Right lobe of liver (tissue), 6 donors: ENCODE measurements at places on chromosomes 5 and 9.
A peak's percentile ranks its signal among the peaks of the same experiment; 100 is the strongest.

GRCh38 chr5:55821731-55822512 lies 29.2 kb upstream of the IL31RA start:
- peak; percentile 21 for DNase-seq

DNA sequence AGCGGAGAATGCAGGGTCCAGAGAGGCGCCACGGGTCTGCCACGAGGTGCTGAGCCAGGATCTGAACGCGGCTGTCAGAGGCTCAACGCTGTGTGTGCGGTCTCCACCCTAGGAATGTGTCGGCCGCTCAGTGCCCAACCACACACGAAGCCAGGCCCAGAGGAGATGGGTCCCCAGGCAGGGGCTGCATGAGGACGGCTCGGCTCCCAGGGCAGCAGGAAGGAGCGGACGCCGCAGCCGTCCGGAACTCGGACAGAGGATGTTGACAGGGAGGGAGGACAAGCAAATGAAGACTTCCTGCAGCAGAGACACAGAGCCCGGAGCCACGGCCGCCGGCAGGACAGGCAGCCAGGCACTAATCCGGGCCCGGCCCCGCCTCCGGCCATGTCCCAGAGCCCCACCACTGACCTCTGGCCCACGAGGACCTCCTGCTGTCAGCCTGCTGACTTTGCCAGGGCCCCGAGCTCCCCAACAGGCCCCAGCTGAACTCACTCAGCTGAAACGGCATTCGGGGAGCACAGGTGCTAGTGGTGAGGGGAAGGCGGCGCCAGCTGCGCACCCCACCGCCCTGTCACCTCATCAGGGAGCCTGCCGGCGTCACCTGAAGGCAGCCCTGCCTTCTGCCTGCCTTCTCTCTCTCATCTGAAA lies 12.7 kb downstream of the VAV2 start:
- DNase-seq, result peak; percentile 80

- DNase-seq, result peak; percentile 82
Observed at GRCh38 chr9:4499917-4500316, 9.6 kb downstream of the SLC1A1 start.

DNA sequence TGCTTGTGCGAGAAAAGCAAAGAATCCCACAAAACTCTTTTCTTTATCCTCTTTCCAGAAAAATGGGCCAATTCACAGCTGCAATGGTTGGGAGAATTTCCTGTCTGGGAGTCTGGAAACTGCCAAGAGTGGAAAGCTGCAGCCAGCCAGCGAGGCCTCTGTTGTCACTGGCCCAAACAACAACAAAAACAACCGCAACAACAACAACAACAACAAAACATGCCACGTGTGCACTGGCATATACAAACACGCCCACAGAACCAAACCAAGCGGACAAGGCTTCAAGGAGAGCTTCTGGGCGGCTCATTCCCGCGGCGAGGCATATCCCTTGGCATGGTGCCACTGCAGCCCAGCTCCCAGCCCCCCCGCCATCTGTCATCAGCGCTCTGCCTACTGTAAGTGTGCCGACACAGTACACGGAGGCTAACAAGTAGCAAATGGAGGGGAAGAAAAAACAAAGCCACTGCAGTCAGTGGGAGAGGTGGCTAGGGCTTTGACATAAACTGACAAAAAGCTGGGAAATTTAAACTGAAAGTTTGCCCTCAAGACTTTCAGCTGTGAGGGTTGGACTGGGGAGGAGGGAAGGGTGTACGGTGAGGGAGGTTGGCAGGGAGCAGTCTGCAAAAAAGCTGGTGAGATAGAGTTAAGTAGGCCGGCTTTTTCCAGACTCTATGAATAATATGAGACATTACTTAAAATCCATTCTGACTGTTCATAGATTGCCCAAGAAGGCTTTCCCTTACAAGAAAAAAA lies 165.0 kb upstream of the ZNF462 start:
- DNase-seq, result peak; percentile 18
